ENCODE measurements at places on chromosomes 16 and 17.

DNA sequence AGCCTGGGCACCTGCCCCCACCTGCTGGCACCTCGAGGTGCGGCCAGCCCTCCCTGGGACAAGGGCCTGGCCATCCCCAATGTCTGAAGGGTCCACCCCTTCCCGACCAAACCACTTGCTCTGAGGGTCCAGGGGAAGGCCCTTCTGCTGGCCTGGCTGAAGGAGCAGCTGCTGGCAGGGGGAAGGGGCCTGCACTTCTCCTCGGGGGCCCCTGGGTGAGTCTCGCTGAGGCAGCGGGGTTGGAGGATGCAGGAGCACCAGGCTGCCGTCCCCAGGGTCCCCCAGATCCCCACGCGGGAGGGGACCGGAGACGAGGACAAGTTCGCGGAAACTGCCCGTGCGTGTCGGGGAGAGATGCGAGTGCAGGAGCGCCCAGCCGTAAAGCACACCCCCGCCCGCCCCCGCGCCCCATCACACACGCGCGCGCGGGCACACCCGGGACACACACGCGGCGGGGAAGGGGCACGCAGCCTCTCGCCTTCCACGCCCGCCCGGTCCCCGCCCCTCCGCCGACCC, 725 bp upstream of the CACNA1H start:
- no peak for DNase-seq

DNA sequence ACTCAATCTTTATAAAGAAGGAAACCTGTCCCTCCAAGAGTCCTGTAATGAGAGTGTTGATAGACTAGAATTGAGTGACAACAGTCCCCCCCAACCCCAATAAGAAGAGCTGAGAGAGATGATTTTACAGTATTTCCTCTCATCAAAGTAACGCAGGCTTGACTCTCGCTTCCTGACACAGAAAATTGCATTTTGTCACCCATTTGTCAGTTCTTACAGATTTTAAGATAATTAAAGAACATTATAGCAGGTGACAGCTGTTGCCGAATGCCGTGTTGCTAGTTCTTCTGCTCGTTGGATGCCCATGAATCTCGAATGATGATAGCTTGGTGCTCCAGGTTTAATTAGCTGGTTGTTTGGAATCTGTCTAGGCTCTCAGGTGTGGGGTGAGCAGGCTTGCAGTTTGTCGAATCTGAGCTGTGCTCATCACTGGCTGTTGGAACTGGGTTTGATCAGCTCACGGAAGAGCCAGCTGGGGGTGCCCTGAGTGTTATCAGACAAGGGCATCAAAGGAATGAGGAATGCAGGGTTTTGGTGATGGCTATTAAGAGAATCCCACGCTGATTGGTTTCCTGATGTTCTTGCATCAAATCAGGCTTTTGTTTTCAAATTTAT, 84.8 kb upstream of the CPHXL start:
- DNase-seq = no peak

GRCh38 chr16:80993307-80993706, 13.4 kb downstream of the CMC2 start:
- DNase-seq = peak; percentile 77

GRCh38 chr17:57277923-57278604, 21.7 kb downstream of the MSI2 start:
- no peak for DNase-seq

DNA sequence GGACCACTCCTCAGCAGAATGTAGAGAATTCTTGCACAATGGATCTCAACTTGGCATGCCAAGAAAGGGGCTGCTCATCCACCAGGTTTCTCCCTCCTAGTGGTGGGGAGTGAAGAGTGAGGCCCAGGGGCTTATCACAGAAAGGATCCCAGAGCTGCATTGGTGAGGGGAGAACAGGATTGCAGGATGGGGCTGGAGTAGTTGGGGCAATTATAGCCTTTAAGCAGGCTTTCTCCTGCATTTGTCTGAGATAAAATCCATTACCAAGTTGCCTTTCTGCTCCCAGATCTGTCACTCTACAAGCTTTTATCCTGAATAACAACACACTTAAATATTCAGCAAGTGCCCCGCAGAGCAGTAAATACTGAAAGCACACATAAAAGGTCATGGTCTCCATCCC, 130.8 kb upstream of the CES5A start:
- no peak for DNase-seq

DNA sequence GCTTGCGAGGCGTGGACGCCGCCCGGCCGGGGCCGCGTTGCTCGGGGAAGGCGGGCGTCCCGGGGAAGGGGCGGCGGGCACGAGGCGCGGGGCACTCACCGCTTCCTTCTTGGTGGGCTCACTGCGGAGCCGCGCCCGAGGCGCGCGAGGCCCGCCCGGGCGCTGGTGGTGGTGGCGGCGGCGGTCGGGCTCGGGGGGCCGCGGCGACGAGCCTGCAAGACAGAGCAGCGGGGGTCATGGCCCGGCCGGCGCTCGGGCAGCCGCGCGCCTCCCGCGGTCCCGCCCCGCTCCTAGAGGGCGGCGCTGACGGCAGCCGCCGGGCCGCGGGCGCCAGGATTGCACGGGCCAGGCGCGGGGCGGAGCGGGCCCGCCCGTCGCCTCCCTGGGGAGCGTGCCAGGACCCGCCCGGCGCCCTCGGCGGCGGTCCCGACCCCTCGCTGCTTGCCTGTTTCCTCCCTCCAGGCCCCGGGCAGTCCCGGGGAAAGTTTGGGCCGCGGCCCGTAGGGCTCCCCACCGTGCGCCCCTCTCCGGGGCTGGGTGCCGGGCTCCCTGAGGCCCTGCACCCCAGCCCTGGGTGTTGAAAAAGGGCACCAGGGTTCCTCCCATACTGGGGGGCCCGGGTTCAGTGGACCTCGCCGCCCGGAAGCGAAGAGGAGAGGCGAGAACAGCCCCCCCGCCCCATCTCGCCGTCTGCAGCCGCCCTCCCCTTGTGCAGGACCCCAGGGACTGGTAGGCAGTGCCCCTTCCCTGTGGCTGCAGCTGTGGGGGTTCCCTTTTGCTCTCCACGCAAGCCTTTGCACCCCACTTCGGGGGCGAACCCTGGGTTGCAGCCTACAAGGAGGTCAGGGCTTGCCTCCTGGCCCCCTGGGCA, at the start of gene C16orf74:
TSS of gene C16orf74 (minus strand) at position 270 of the 871 bp plus-strand sequence. CDS start 15,879 bp downstream, outside the sequence.
- peak; percentile 74 for DNase-seq

DNA sequence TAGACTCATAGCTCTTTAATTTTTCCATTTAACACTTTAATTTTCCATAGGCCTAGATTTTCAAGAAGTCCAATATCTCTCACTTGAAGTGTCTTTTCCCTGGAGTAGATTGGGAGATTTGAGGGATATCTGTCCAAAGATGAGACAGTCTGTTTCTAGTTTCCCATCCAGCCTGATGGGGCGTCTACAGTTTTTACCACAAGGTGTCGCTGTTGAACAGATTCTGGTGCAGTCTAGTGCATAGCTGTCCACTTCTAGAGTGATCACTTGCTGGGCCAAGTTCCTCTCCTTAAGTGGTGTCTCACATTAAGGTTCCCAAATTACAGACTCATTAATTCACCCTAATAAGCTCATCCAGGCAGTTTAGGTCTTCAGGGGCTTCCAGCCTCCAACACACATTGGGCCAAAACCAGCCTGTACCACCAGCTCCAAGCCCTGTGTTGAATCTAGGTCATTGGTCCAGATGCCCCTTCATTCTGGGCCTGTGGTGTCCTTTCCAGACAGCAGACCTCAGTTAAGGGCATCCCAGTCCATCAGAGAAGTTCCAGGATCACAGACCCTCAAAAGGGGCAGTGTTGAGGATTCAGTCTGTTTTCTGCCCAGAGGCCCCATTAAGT, 9.4 kb downstream of the SNX20 start:
- DNase-seq = peak; percentile 35

DNA sequence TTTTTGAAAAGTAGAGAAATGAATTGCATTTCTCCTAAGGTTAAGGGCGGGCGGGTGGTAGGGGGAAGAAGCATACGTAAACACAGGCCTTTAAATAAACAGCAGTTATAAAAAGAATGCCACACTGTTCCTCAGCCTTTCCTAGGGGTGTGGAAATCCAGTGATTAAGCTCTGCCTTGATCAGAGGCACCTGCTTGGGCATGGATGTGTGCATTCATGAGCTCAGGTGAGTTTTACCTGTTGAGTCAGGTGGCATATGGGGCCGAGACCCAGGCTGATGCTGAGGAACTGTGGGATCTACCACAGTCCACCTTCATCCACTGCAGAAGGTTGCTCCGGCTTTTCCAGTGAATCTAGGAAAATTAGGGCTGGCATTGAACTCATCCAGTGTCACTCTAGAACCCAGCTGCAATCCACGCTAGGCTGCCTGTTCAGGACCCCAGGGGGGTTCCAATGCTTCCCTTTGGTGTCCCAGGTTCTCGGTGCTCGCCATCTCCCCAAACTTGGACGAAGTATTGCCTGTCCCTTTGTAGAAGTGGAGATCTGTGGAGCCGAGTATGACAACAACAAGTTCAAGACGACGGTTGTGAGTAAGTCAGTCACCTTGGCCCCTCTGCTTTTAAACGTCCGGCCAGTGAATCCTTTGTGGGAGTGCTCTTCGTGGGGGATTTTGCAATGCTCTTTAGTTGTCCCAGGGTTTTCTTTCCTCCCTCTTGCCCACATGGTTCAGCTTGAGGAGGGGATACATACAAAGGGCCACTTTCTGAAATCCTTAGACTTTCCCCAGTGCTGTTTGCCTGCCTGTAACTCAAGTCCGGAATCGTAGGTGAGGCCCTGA, 72.7 kb downstream of the SDR42E1 start:
- DNase-seq = no peak

- no peak for DNase-seq
Observed at GRCh38 chr16:17657045-17657444, 186.3 kb upstream of the XYLT1 start.
